ENCODE measurements at places on chromosomes 5 and 9. TPM values are rescaled to one million over a fixed set of nuclear protein-coding genes. Genes with fewer than 3 reads are reported as not detected.

DNA sequence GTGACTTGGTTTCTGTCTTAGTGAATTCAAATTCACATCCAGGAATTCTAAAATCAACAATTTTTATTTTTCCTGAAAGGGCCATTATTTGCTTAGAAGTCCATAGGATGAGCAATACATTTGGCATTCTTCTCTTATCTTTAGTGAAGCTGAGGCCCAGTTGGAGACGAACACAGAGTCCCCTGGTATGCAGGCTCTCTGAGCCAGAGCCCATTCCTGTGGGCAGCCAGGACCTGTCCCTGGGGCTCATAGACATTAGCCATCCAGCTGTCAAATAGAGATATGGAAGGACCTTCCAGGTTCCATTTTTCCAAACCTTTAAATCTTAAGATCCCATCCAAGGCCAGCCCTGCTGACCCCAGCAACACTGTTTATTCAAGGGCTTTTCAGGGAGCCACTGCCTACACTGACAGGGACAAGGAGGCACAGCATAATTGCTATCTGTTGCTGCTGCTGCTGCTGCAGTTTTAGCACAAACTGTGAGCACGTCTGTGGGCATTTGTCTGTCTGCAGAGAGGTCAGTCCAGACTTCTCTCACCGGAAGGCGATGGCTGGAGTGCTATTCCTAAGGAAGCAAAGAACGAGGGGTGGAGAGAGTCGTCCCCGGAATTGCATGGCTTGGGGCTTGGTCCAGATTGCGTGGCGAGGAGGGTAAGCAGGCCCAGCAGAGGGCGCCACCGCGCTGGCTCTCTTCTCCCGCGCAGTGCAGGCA is 639.0 kb downstream of the CCDC171 start:
- DNase-seq: no peak

The GADD45G gene
- 3.3 TPM for total RNA-seq

DNA sequence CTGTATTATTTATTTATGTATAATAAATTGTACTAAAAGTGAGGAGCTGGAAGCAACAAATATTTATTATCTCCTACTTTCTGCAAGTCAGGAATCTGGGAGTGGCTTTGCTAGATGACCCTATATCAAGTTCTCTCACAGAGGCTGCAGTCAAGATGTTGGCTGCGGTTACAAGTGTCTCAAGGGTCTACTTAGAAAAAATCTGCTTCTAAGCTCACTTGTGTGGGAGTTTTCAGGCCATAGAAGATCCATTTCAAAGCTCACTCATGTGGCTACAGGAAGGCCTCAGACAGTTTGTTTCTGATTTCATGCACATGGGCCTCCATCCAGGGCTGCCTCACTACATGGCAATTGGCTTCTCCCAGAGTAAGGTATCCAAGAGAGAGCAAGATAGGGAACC is 551.1 kb downstream of the CAAP1 start:
- no peak for DNase-seq

DNA sequence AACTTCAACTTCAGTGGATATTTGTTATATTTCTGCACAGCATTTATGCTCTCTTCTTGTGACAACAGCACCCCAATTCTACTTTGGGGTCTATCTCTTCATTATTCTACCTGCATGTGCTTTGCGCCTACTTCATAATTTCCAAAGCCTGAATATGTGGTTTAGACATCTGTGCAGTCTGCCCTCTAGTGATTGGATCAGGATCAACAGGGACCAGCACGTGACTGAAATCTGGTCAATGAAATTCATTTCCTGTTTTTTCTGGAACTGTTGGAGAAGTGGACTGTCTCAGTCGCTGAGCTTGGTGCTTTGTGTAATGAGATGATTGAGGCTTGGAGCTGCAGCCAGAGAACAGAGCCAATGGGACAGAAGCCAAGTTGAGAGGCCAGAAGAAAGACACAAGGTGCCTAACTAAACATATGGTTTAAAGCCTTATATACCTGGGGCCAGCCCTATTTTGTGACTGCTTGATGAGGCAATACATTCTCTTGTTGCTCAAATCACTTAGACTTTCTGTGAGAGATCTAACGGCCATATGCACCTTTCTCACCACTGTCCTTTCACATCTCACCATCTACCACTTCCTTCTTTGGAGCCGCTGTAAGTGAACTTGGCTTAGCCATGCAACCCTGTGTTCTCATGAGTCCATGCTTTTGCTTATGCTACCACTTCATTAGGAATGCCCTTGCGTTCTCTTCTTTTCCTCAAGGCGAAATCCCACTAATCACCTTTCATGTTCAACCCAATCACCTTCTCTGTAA is 68.8 kb upstream of the PPP2R2B start:
- no peak for DNase-seq

DNA sequence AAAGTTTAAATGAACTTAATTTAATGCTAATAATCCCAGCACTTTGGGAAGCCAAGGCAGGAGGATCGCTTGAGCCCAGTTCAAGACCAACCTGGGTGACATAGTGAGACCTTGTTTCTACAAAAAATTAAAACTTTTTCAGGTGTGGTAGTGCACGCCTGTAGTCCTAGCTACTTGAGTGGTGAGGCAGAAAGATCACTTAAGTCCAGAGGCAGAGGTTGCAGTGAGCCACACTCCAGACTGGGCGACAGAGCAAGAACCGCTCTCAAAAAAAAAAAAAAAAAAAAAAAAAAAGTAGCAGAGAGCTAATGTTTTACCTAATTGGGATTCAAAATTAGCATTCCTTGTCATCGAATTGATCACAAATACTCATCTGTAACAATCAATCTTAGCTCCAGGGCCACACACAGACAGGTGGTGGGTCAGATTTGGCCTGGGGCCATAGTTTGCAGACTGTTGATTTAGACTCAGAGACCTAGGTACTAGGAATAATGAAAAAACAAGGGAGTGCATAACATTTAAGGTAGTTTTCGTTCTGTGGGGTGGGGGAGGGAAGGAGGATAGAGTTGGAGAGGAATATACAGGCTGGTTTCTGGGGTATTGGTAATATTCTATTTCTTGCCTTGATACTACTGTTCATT is 21.4 kb downstream of the HSDL2 start:
- DNase-seq: no peak

DNA sequence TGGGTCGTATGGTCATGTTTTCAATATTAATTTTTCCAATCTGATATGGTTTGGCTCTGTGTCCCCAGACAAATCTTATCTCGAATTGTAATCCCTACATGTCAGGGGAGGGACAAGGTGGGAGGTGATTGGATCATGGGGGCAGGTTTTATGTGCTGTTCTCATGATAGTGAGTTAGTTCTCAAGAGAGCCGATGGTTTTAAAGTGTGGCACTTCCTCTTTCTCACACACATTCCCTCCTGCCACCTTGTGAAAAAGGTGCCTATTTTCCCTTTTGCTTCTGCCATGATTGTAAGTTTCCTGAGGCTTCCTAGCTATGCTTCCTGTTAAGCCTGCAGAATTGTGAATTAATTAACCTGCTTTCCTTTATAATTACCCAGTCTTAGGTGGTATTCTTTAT is 309.1 kb upstream of the GRIN3A start:
- no peak for DNase-seq

- no peak for DNase-seq
These were observed 64.6 kb downstream of the GHR start for GRCh38 chr5:42487821-42488220.

GRCh38 chr5:175021841-175022625 is 297.7 kb downstream of the MSX2 start:
- DNase-seq: no peak

GRCh38 chr5:135606431-135606830 is 27.6 kb upstream of the CXCL14 start:
- no peak for DNase-seq

GRCh38 chr9:120820095-120820494 is 22.6 kb downstream of the PSMD5 start:
- DNase-seq: no peak

DNA sequence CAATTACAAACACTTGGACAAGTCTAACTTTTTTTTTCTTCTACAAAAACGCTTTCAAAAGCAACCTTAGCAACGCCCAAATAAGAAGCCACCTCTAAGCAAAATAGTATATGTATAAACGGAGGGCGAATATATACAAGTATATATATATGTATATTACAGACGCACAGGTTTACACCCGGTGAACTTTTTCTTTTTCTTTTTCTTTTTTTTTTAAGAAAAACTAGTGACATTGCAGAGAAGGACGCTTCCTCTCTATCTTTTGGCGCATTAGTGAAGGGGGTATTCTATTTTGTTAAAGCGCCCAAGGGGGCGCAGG is 200 bp downstream of the NPR3 start:
- no peak for DNase-seq

The SPINK13 gene
- total RNA-seq: not detected

DNA sequence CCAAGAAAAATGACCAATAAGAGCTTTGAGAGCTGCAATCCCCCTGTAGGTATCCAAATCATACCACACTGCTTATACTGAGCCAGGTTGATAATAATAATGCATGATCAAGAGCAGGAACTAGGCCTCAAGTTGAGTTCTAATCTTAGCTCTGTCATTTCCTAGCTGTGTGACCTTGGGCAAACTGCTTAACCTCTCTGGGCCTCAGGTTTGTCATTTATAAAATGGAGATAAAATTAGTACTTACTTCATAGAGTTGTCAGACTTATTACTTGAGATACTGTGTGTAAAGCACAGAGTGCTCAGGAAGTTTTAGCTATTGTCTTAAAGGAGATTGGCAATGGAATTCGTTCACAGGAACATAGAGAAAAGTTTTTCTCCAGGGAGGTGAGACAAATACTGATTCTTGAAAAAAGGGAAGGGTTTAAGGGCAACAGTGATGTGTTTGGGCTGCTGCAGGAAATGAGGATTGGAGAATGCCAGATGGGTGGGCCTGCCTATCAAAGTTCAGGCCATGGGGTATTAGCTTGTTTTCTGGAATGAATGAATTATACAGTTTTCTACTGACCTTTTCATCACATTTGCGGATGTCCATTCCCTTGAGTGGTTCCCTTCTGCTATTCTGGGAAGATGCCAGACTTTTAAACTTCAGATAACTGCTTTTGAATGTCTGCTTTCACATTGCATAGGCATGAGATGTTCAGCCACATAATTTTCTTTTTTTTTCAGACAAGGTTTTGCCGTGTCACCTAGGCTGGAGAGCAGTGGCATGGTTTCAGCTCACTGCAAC is 10.2 kb upstream of the ATP6V0E1 start:
- no peak for DNase-seq

- DNase-seq: no peak
These were observed 63.9 kb upstream of the SPRY4 start for GRCh38 chr5:142388696-142389095.

DNA sequence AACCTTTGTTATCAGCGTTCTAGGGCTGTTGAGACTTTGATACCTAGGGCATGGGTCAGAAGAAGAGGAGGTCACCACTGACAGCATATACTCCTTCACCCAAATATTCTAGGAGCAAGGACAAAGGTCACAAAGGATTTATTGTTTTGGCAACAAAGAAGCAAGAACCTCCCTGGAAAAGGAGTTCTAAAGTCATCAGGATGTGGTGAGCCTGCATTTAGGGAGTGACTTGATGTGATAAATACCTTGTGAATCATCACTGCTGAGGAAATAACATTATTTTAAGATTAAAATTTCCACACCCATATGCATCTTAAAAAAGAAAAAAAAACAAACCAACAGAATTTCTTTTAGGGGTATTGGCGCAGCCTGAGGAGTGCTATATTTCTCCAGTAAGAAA is 13.9 kb downstream of the IFNA1 start:
- no peak for DNase-seq

- no peak for DNase-seq
These were observed at the start of gene ARSB for GRCh38 chr5:78985116-78985724. Gene ARSB, minus strand, starts transcription at chr5:78985310. Its CDS starts 62 bp downstream, at chr5:78985248.

The SCAI gene
- total RNA-seq: 9.9 TPM

- no peak for DNase-seq
These were observed 4.1 kb downstream of the KIF12 start for GRCh38 chr9:114094971-114095370.

DNA sequence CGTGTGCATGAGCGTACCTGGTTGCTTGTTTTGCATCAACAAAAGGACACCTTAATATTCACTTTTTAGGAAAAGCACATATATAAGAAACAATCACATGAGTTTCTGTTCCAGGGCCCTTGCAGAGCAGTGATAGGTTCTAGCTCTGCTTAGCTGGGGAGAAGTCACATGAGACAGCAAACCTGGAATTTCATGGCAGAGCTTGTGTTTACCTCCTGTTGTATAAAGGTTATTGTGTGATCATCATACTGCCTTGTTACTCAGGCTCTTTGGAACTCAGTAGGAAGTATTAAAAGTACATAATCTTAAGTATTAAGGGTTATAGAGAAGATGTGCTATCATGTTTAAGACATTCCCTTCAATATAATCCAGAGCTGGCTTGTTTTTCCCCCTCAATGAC is 18.0 kb upstream of the VLDLR start:
- DNase-seq: no peak

- DNase-seq: no peak
These were observed 144.1 kb upstream of the SPEF2 start for GRCh38 chr5:35473589-35473988.

The TRIM23 gene
- total RNA-seq: 7.6 TPM

DNA sequence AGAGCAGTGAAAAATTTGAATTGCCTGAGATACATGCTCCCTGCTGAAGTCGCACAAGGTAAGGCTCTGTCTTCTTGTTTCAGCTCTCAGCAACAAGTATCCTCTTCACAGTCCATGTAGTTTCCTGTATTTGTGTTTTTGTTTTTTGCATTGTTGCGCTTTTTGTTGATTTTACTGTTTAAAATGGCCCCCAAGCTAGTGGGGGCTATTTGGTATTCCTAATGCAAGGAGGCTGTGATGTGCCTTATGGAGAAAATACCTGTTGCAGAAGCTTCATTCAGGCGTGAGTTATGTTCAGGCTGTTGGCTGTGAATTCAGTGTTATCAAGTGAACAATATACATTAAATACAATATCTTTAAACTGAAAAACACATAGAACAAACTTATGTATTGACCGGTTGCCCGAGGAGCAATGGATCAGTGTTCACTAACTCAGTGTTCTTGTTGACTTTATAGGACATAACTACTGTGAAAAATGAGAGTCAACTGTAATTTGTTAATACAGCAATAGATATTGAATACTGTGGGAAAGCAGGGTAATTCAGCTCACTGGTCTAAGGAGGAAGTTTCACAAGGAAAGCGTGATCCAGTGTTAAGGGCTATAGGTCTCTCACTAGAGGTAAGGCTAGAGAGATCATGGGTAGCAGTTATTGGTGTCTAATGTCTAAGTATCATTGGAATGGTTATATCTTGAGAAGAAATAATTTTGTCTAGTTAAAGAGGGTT is 150.5 kb downstream of the GCNT1 start:
- no peak for DNase-seq

DNA sequence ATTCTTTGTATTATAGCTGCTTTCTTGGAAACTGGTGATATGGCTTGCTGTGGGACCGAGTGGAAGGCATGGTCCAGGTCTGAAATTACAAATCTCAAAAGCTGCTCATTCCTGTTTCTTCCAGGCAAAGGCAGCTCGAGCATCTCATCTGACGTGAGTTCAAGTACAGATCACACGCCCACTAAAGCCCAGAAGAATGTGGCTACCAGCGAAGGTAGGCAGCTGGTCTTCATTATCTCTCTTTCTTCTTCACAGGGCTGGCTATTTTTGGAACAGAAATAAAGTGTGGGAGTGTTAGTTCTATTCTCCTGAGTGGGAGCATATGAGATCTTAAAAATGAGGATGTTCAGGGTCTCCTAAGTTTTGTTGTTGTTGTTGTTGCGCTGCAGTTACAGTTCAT is 115.9 kb downstream of the FBXL7 start:
- no peak for DNase-seq

The SH2D3C gene
- 4.8 TPM for total RNA-seq

- no peak for DNase-seq
These were observed 3.7 kb downstream of the GSN start for GRCh38 chr9:121271368-121272341.

GRCh38 chr9:136010615-136011361 is 49.6 kb upstream of the UBAC1 start:
- DNase-seq: no peak

- no peak for DNase-seq
These were observed 148.4 kb downstream of the MAN2A1 start for GRCh38 chr5:109838157-109838556.

The SLC6A18 gene
- total RNA-seq: not detected
